ENCODE measurements at places on chromosomes 13 and 19. TPM values are rescaled to one million over a fixed set of nuclear protein-coding genes. Genes with fewer than 3 reads are reported as not detected.

ZNF709 gene
- total RNA-seq, result 2.0 TPM

KCTD4 gene
- total RNA-seq, result not detected

GRCh38 chr19:38455031-38455430 lies 21.5 kb downstream of the RYR1 start:
- no peak for DNase-seq

SHISA7 gene
- total RNA-seq, result not detected

Measured in kidney epithelial cell (primary cell).